Chondrocyte (in vitro differentiated cells): ENCODE measurements at places on chromosomes 6 and 20. TPM values are rescaled to one million over a fixed set of nuclear protein-coding genes. Genes with fewer than 3 reads are reported as not detected.

DNA sequence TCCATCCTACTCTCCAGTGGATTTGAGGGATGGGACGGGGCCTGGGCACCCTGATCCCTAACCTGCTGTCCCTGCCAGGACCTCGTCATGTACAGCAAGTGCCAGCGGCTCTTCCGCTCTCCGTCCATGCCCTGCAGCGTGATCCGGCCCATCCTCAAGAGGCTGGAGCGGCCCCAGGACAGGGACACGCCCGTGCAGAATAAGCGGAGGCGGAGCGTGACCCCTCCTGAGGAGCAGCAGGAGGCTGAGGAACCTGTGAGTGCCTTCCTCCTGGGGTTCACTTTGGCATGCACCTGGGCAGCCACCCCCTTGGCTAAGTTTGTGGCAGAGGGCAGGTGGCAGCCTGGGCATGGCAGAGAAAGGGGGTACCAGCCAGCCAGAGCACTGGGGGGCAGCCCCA is 5.7 kb downstream of the CDC25B start:
- DNase-seq = peak; percentile 90

DNA sequence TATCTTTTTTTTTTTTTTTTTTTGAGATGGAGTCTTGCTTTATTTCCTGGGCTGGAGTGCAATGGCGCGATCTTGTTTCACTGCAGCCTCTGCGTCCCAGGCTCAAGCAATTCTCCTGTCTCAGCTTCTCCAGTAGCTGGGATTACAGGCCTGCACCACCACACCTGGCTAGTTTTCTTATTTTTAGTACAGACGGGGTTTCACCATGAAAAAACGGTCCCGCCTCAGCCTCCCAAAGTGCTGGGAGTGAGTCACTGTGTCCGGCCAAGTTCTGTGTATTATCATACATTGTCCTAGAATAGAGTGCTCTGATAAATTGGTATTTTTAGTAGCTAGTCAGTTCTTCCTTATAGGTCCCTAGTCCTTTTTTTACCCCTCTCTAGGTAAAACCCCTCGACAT is 2.8 kb downstream of the SNRPC start:
- DNase-seq = no peak

DNA sequence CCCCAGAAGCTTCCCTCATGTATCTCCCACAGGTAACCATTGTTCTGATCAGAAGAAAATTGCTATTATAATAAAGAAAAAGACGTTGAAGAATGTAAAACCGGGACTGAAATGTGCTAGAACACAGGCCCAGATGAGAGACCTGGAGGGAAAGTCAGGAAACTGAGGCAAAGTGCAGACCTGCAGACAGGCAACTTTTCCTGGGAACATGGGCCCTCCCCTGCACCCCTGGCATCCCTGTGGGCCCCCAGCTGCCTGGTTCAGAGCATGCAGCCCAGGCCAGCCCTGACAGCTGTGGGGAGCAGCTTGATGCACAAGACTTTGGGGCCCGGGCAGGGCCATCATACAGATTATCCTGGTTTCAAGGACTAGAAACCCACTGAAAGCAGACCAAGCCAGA is 212.2 kb downstream of the CDC5L start:
- no peak for DNase-seq

GRCh38 chr6:121691126-121691551 is 255.7 kb downstream of the GJA1 start:
- no peak for DNase-seq

DNA sequence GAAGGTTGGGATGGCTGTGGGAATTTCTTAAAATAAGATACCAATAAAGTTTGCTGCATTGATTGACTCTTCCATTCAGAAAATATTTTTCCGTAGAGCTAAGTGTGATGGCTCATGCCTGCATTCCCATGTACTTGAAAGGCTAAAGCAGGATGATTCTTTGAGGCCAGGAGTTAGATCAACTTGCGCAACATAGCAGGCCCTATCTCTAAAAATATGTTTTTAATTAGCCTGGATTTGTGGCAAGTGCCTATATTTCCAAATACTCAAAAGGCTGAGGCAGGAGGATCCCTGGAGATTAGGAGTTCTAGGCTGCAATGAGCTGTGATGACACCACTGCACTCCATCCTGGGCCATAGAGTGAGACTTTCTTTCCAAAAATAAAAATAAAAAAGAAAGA is 431.2 kb upstream of the PTCHD4 start:
- no peak for DNase-seq

- DNase-seq = no peak
These were observed 151.8 kb downstream of the FOXC1 start for GRCh38 chr6:1761477-1761877.

DNA sequence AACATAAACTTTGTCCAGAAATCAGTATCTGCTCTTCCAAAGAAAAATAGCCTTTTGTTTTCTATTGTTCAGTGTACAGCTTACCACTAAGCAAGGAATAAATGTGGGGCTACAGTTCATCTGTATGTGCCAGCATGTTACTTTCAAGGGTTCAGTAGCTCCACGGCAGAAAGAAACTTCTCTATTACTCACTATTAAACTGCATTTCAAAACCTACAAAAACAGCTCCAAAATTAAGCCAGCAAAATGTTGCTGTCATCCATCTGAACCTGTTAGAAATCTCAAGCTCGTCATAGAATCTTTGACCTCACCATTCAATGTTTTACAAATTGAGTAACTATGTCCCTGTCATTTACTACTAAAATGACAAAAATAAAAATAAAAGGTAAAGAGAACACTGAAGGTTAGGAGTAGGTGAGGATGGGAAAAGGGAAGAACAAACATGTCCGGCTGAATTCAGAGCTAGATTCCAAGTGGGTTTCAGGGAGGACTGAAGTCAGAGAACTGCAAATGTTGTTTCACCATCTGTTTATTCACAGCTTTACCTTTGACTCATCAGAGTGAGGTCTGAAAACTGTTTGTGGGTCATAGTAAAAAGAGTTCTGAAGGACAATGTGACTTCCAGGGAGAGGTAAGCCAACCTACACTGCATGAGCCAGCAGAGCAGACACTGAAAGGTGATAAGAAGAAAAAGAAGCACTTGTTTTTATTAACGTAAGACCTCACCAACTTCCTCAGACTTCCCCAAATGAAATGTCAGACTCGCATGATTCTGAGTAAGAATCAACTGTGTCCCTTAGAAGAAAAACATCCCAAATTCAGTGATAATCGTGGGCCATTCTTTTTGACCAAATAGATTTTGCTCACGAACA is 62.0 kb downstream of the ATXN1 start:
- no peak for DNase-seq

GRCh38 chr6:26032340-26033084 is 54.7 kb upstream of the HFE start:
- no peak for DNase-seq

GRCh38 chr20:49635166-49635565 is 67.2 kb upstream of the PTGIS start:
- no peak for DNase-seq

DNA sequence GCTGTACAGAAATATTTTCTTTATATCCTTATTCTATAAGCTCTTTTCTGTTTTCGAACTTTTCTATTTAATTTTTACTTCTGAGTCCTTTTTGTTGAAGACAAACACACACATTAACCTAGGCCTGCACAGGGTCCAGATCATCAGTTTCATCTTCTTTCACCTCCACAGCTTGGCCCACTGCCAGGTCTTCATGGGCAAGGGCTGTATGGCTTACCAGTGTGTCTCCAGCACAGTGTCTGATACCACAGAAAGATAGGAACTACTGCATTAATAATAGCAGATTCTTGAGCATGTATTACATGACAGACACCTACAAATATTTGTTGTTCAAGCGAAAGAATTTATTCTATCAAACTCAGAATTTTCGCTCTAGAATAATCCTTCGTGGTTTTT is 24.4 kb downstream of the QKI start:
- DNase-seq = no peak

GRCh38 chr6:46914279-46914810 is 7.4 kb downstream of the ADGRF5 start:
- no peak for DNase-seq

DNA sequence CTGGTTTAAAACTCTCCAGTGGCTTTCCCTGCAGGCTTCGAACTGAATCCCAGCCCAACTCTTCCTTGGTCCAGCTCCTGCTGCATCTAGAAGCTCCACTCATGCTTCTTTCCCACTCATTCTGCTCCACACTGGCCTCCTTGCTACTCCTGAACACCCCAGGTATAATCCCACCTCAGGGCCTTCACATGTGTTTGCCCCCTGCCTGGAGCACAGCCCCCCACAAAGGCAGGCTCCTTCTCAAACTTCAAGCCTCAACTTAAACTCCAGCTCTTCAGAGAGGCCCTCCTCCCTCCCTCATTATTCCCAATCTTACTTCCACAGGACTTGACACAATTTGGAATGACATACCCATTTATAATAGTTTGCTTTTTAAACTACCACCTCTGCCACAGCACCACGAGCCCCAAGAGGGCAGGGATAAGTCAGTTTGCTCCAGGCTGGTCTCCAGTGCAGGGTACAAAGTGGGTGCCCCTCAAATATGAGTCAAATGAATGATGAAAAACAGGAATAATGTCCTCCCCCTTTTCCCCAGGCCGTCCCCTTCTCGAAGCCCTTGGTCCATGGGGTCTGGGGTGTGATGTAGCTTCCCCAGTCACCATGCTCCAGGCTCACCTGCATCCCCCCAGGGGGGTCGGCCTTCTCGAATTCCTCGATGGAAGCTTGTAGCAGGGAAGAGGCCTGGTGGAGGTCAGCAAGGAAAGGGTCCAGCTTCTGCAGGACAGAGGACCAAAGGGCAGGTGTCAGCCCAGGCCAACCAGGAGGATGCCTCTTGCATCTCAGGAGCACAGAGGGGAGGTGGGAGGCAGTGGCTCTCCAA is 37.4 kb downstream of the KIAA1755 start:
- peak; percentile 86 for DNase-seq

DNA sequence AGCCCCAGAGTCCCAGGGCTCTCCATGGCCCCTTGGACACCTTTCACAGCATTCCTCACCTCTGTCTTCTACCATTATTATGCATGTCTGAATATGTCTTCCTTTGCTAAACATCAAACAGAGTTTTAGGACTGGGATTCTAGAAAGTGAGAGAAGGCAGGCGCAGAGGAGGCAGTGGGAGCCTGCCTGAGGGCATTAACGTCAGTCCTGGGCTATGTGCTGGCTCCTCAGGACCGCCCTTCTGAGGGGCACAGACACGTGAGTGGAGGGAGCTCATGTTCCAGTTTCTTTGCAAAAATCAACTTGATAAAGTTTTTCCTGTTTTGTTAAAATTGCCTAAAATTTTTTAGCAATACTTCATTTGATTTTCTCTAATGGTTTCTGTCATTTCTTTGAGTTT is 38.0 kb downstream of the C6orf15 start:
- no peak for DNase-seq

DNA sequence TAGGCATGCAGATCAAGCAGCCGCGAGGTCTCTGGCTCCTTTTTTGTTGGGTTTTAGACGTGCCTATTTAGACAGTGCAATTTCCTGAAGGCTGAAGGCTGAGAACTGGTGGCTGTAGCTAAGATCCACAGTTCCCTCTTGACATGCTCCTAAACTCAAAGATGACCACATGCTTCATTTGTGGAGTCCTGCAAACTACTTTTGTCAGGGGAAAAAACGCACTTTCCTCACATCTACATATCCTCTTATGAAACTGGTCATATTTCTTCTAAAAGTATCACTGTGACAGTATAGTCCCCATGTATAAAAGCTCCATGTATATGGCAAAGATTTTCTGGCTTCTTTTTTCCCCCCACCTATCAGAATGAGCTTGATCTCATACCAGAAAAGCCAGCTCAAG is 30.7 kb downstream of the LYRM4 start:
- DNase-seq = no peak

DNA sequence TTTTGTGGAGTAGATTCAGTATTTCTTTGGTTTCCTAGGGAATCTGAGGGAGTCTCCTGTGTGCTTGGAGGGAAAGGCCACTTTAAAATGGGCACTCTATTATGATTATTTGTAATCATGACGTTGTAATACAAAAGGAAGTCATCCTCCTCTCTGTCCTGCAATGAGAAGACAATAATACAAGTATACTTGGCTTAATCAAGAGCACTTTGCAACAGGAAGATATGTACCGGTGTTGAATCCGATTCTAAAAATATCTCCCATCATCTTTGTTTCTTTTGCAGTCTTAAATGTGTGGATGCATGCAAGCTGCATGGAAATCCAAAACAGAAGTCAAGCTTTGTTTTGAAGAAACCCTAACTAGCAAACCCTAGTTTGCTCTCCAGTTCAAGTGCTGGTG is 94.1 kb upstream of the QKI start:
- no peak for DNase-seq

DNA sequence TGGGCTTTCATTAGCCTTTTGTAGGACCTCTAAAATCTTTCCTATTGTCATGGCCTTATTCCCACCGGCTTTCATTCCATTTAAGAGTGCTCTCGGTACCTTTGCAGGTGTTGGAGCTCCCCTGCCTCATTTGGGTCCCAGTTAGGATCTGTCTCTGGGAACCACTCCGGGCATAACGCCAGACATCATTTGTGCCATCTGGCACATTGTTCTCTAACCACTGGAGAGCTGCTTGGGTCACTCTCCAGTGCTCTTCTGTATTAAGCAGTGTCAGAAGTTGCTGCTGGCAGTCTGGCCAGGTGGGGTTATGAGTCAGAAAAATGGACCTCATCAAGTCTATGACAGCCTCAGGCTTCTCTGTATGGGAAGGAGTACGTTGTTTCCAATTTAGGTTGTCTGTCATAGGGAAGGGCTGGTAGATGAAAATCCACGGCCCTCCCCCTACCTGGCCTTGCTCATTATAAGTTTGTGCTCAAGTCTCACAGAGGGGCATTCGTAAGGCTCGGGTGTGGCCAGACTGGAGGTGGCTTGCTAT is 62.9 kb upstream of the MOCS1 start:
- no peak for DNase-seq

Gene HSF2
- 11.0 to 12.3 TPM (median 11.2 TPM) in 3 replicates for total RNA-seq

Gene MATN4
- total RNA-seq = 0.10 to 0.26 TPM in 2 of 3 replicates, not detected in the other

Gene OR12D3
- not detected in 3 replicates for total RNA-seq

Gene DBNDD2
- total RNA-seq = 11.3 to 47.0 TPM (median 46.6 TPM) in 3 replicates

Gene SAMD3
- 0.35 to 0.77 TPM in 2 of 3 replicates, not detected in the other for total RNA-seq

Gene BTN1A1
- total RNA-seq = not detected in 3 replicates

Gene PPP1R10
- 57.1 to 64.5 TPM (median 58.2 TPM) in 3 replicates for total RNA-seq

Gene CFAP206
- total RNA-seq = 0.12 to 0.73 TPM (median 0.44 TPM) in 3 replicates

Gene ELOVL5
- total RNA-seq = 95.1 to 127 TPM (median 102 TPM) in 3 replicates

Gene AVP
- total RNA-seq = not detected in 3 replicates

Gene VSTM2L
- 6.8 to 24.5 TPM (median 7.3 TPM) in 3 replicates for total RNA-seq

Gene LY6G5C
- total RNA-seq = 1.3 to 3.6 TPM (median 2.4 TPM) in 3 replicates

Gene CFB
- 2.3 to 3.2 TPM (median 2.6 TPM) in 3 replicates for total RNA-seq

Gene MKKS
- 12.6 to 16.2 TPM (median 12.6 TPM) in 3 replicates for total RNA-seq
